Cerebellum (tissue), 4 donors: ENCODE measurements at places on chromosomes 5 and 9. TPM values are rescaled to one million over a fixed set of nuclear protein-coding genes. Genes with fewer than 3 reads are reported as not detected.

HSPB3 gene
- not detected for total RNA-seq

DNA sequence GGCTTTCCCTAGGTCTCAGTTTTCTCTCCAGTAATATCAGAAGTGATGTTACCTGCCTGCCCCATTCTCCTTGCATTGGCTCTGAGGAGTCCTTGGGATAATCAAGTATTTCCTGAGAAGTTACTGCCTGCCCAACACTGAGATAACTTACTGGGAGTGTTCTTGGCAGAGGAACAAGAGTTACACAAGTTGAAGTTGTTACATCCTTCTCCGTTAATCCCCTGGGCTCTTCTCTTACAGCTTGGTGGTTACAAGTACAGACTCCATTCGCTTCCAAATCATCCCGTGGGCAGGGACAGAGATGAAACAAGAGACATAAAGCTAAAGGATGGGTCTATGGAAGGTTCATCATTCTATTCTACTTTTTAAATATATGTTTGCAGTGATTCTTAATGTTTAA is 74.1 kb upstream of the SAP30L start:
- DNase-seq: no peak

GRCh38 chr9:96553070-96553469 is 66.6 kb downstream of the CDC14B start:
- no peak for DNase-seq

DNA sequence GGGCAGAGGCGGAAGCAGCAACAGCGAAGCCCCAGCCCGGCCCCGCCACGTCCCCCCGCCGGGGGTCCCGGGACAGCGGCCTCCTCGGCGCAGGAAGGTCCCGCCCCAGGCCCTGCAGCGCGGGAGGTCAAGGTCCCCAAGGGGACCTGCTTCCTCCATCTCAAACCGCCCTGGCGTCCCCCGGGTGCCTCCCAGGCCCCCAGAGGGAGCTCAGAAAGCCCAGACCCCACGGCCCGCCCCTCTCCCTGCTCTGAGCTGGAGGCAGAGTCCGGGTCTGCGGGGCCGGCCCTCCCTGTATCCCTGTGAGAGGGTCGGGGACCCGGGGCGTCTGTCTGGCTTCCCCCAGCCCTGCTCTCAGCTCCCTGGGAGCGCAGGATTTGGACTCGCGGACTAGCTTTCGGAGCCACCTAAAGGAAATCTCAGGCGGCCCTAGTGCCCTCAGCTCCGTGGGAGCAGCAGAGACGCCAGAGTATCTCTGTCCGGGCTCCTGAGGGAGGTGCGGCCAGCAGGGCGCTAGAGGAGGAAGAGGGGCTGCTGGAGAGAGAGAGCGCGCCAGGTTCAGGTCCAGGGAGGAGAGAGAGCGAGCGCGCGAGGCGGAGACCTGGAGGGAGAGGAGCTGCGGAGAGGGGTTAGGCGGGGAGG is 30.7 kb downstream of the EXOC3 start:
- peak; percentile 44 for DNase-seq

GRCh38 chr9:127280880-127281660 is 16.5 kb downstream of the GARNL3 start:
- DNase-seq: no peak

DNA sequence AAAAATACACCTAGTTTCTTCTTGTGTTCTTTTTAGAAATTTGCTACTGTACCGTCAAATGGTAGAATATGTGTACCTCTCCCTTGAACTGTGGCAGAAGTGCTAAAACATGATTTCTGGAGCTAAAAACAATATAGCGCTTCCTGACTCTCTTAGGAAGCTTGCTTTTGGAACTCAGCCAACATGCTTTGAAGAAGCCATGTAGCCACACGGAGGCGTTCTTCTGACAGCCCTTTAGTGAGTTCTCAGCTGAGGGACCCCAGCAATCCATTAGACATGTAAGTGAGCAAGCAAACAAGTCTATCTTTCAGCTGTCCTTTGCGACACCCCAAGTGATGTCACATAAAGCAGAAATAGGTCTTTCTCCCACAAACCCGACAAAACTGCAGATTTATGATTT is 917.0 kb downstream of the CDH9 start:
- DNase-seq: no peak

DNAJC18 gene
- total RNA-seq: 33.7 TPM

DNA sequence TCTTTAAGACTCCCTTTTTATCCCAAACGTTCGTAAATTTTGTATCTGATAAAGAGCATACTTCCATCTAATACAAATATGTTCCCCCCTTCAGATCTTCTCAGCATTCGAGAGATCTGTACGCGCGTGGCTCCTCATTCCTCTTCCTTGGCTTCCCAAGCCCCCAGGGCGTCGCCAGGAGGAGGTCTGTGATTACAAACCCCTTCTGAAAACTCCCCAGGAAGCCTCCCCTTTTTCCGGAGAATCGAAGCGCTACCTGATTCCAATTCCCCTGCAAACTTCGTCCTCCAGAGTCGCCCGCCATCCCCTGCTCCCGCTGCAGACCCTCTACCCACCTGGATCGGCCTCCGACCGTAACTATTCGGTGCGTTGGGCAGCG is 19.9 kb downstream of the CDKN2A start:
- DNase-seq: no peak

DNA sequence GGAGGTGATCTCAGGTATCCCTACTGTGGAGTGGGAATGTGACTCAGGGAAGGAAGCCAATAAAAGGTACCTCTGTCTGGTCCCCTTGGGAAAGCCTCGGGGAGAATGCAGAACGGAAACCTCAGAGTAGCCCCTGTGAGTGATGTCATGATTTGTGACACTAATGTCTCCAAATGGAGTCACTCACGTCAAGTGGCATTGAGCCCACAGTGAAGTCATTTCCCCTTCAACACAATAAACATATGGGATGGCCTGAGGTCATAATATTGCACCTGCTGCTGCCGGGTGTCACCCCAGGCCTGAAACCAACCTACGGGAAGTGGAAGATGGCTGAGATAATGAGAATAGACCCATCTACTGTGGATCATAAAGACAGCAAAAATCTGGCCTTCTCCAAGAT is 75.9 kb upstream of the GOLM1 start:
- DNase-seq: no peak

DNA sequence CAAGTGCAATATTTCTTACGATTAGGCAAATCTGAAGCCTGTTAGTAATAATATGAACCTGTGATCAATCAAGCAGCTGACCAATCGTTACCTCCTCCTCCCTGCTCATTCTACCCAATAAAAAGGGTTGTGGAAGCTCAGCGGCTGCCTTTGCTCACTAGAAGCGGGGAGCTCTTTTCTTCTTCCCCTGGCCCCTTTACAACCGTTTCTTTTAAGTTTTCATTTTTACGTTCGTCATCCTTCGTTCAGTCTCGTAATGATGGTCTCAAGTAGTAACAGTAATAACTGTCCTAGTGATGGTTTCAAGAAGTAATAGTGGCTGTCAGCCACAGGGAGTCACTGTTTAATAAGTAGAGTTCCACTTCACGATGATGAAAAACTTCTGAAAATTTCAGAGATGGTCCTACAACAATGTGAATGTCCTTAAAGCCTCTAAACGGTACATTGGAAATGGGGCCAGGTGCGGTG is 6.2 kb downstream of the UGT3A2 start:
- no peak for DNase-seq

DNA sequence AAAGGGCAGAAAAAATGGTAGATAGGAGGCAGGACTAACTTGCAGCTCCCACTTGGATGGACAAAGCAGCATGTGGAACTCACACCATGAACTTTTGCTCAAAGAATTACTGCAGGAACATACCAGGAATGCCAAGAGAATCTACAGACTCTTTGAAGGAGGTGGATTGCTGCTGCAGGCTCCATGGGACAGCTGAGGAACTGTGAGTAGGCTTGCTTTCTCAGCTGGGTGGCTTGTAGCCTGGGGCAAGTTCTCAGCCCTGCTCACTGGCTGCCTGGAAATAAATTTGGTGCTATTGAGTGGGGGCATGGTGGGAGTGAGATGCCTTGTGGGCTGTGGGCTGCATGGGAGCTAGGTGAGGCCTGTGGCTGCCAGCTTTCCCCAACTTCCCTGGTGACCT is 574.5 kb downstream of the PRELID2 start:
- no peak for DNase-seq

DNA sequence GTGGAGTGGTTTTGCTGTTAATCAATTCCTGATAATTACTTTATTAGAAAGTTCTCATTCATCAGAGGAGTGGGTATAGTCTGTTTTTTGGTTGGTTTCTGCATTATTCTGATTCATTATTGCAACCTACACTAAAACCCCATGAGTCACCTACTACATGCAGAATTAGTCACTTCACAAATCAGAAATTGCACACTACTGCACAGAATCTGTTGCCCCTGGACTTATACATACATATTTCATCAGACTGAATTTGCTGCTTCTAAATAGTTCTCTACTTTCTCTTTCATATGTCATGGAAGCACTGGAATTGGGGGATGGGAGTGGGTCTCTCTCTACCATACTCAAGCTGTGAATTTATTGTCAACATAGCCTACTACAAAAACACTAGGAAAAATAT is 585.1 kb downstream of the DNAH5 start:
- DNase-seq: no peak

- no peak for DNase-seq
These were observed 16.4 kb downstream of the FGF1 start for GRCh38 chr5:142669477-142669876.

- DNase-seq: no peak
These were observed 635 bp downstream of the FBN2 start for GRCh38 chr5:128537221-128537999.

RUSC2 gene
- 39.3 TPM for total RNA-seq

NNT gene
- 122 TPM for total RNA-seq

GRCh38 chr5:115979201-115980041 is 17.1 kb downstream of the LVRN start:
- no peak for DNase-seq

- no peak for DNase-seq
These were observed 231.1 kb downstream of the MLLT3 start for GRCh38 chr9:20391208-20391607.

SLC6A3 gene
- total RNA-seq: 0.18 TPM

- no peak for DNase-seq
These were observed 6.3 kb downstream of the SLC12A7 start for GRCh38 chr5:1105350-1106265.

RASGEF1C gene
- 10.9 TPM for total RNA-seq

GRCh38 chr5:67093279-67093678 is 103.3 kb downstream of the CD180 start:
- DNase-seq: no peak

GRCh38 chr9:98707166-98708102 is 1.3 kb downstream of the GABBR2 start:
- peak; percentile 86 for DNase-seq

DNA sequence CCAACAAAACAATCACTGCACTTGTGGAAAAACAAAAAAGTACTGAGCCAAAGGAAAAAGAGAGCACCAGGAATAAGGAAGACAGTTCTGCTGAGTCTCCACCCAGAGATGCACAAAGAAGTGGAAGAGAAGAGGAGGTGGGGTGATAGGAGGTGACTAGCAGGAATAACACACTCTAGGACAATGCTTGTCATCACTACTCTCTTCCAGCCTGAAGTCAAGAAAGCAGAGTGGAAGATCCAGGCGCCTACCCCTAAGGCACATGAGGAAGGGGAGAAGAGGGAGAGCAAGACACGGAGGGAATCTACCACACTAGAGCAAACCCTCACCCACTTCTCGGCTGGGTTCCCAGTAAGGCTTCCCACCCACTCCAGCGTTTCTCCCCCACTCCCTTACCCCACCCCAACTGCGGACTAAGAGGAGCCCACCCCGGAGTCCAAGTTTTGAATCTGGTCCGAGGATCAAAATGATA is 1.7 kb downstream of the SLIT3 start:
- DNase-seq: peak; percentile 38

TTC16 gene
- total RNA-seq: not detected

DNA sequence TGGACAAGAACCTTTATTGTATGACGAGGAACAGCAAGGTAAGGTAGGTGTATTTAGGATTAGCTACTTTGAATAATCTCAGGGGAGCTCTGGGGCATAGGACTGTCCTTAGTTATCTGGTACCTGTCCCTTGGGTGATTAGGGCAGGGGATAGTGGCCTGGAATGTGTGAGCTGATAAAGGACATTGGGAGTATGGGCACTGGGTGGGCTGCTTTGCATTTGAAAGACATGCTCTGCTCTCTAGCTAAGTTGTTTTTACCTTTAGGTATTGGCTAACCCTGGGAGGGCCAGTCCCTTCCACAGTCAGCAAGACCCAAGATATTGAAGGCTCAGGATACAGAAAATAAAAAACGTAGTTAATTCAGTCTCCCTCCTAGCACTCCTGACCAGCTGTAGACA is 282.8 kb upstream of the C9orf72 start:
- no peak for DNase-seq

CDKN2A gene
- total RNA-seq: not detected

HARS1 gene
- 41.7 TPM for total RNA-seq

GRCh38 chr5:127685662-127686061 is 17.5 kb upstream of the CCDC192 start:
- DNase-seq: no peak

ALDH1A1 gene
- 2.5 TPM for total RNA-seq

PIP5K1B gene
- 20.2 TPM for total RNA-seq

GRCh38 chr5:118033686-118034338 is 954.5 kb downstream of the DTWD2 start:
- no peak for DNase-seq

- DNase-seq: no peak
These were observed 16.0 kb downstream of the ERP44 start for GRCh38 chr9:100082782-100083181.

DNA sequence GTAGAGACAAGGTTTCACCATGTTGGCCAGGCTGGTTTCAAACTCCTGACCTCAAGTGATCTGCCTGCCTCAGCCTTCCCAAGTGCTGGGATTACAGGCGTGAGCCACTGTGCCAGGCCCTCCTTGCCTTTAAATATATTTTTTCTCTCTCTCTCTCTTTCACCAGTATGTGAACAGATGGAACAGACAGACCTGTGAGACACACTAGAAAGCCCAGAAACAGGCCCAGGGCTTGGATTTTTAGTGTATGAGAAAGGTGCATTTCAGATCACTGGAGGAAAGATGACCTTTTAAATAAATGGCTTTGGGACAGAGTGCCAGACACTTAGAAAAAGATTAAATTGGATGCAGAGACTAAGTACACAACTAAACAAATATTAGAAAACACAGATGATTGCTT is 3.1 kb downstream of the RASGEF1C start:
- DNase-seq: peak; percentile 78

PPP1R26 gene
- total RNA-seq: 20.1 TPM

GAPT gene
- total RNA-seq: not detected

DNA sequence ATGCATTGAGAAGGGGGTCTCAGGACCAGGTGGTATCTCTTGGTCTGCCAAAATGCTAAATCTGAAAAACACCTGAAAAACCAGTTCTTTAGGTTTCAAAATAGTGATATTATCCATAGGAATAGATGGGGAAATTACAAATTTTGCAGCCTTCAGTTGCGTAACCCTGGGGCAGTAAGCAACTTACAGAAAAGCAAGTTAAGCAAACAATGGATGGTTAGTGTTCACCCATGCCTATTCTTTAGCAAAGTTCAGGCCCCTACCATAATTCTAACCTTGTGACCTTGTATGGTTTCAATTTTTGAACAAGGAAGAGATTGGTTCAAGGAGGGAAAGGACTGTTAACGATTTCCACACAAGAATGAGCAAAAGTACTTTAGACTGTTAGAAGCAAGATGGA is 24.5 kb downstream of the GLRX start:
- no peak for DNase-seq

GRCh38 chr9:133534346-133535291 is at the start of gene ADAMTSL2:
TSS of gene ADAMTSL2 (plus strand) at chr9:133534704. CDS start at chr9:133536713, 2,009 bp downstream.
- peak; percentile 77 for DNase-seq
